ENCODE measurements at places on chromosomes 11 and 22.
A peak's percentile ranks its signal among the peaks of the same experiment; 100 is the strongest.

GRCh38 chr11:72305891-72306585 is 62.1 kb upstream of the PHOX2A start:
- peak; percentile 36 for DNase-seq

DNA sequence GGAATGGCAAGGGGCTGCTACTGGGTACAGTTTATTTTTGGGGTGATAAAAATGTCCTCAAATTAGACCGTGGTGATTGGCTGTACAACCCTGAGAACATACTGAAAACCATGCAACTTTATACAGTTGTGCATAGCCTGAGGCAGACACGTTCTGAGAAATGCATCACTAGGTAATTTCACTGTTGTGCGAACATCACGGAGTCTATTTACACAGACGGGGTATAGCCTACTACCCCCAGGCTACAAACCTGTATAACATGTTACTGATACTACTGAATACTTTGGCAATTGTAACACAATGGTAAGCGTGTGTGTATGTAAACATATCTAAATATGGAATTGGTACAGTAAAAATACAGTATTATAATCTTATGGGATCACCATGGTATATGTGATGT is 23.6 kb downstream of the NARS2 start:
- DNase-seq, result no peak

DNA sequence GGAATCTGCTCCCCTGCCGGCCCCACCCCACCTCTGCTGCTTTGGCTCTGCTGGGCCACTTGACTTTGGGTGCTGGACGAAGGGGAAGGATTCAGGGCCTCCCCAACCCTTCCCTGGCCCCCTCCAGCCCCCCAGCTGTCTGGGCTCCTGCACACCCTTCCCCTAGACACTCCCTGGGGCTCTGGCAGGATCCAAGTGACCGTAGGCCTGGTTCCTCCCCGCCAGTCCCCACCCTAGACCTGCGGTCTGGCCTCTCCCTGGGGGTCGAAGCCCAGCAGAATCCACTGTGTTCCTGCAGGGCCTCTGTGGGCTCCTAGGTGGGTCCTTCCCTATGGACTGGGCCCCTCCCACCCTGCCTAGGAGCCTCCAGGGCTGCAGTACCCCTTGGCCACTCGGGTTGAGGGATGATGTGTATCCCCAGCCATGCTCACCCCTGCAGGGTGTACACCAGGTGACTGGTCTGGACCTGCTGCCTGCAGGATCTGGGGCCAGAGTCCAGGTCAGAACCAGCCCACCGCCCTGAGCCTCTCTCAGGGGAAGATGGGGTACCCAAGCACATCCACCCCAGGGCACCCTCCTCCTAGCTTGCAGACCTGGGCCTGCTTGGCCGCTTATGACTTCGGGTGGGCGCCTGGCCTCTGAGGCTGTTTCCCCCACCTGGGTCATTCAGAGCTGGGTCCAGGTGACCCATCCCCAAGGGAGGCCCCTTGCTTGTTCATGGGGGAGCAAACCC is 5.6 kb downstream of the PIM3 start:
- no peak for DNase-seq

DNA sequence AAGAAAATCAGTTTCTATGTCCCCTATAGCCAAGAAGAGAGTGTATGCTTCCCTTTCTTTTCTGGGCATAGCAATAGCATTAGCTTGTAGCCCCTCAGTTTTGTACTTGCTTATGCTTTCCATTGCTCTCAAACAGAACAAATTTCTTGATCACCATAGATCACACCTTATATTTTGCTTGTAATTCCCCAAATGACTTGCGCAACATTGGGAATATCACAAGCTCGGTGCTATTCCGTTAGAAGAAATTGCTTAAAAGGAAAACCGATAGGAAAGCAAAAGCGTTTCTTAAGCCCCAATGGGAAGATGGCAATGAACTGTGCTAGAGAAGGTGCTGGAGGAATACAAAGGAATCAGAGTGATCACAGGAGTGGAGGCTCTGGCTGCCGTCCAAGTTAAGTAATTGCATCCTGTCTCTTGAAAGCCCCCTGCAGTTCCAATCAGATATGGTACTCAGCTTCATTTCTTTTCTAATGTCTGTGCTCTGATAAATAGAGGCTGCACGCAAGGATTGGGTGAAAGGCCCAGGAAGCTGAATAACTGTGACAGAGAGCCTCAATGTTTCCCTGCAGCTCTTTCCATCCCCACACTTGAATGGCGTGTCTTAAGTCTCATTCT is 182.1 kb upstream of the KIRREL3 start:
- no peak for DNase-seq

- DNase-seq, result peak; percentile 68
These were observed 57.9 kb upstream of the MMP13 start for GRCh38 chr11:103013421-103013820.

DNA sequence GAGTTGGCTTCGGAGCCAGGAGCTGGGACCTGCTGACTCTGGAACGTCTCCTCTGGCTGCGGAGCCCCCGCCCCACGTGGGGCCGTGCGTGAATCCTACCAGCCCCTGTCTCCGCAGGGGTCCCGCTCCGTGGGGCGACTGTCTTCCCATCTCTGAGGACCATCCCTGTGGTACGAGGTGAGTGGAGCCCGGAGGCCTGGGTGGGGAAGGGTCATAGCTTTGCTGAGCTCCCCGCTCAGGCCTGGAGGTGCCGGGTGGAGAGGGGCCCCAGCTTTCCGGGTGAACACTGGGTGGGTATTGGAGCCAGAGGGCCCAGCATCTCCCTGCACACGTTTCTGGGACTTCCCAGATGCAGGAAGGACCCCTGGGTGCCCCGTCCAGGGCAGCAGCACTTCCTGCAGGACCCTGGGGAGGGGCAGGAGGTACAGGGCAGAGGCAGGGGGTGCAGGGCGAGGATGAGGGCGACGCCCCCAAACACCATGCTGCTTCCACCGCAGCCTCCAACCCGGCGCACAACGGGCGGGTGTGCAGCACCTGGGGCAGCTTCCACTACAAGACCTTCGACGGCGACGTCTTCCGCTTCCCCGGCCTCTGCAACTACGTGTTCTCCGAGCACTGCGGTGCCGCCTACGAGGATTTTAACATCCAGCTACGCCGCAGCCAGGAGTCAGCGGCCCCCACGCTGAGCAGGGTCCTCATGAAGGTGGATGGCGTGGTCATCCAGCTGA is 3.8 kb downstream of the MUC5AC start:
- no peak for DNase-seq

- DNase-seq, result no peak
These were observed 22.0 kb upstream of the KLHL35 start for GRCh38 chr11:75454987-75455386.

- DNase-seq, result no peak
These were observed 18.4 kb downstream of the ASCL2 start for GRCh38 chr11:2252018-2252417.

GRCh38 chr11:74583024-74583624 is 9.3 kb upstream of the POLD3 start:
- DNase-seq, result no peak

- no peak for DNase-seq
These were observed 1.1 kb upstream of the GAB2 start for GRCh38 chr11:78418584-78419211.

DNA sequence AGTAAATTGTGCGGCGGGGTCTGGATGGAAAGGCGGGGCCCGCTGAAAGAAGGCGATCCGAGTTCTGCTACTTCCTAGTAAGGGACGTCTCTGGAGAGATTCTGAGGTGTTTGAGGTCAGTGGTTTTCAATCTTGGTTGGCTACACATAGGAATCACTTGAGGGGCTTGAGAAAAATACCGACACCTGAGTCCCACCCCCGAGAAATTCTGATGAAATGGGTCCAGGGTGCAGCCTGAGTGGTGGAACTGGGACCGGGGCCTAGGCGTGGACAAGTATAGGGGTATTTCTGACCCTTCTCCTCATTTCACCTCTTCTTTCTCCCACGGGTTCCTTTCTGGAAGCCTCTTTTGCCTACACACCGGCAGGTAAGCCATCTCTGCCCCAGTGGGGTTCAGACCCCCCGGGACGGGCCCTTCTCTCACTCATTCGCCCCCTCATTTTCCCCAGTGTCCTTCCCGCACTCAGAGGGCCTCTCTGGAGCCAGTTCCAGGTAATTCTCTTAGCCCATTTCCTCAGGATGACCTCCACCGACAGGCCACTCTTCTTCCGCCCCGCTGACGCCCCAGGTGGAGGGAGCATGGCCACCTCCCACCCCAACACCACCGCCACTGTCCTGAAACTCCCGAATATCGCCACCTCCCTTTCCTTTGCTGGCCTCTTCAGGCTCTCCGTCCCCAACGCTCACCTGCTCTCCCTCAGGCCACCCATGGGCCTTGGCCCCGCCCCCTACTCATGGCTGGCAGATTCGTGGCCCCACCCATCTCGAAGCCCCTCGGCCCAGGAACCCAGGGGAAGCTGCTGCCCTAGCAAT is 11.8 kb downstream of the ROBO3 start:
- DNase-seq, result no peak

GRCh38 chr22:21682385-21683175 is 16.8 kb downstream of the PPIL2 start:
- DNase-seq, result no peak

- peak; percentile 41 for DNase-seq
These were observed 13.4 kb downstream of the VWCE start for GRCh38 chr11:61281581-61282250.

DNA sequence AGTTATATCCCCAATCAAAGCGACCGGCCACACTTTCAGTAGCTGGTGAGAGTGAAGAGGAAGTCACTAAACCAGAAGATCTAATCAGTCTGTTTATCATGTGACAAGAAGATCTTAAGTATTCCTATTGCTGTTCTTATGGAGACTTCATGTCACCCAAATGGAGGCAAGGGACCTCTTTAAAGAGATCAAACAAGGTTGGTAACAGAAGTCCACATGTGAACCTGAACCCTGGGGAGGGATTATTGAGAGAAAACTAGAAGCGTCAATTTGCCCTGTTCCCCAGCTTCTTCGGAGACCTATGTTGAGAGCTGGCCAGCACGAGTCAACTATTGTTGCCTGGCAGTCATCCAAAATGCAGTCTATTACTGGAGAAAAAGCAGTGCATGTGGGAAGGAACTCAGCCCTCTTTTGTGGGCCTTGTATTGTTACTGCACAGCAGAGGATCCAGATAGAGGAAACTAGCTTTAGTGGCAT is 76.9 kb upstream of the CTSC start:
- peak; percentile 93 for DNase-seq

GRCh38 chr11:8604078-8604723 is 10.2 kb upstream of the STK33 start:
- DNase-seq, result peak; percentile 100

DNA sequence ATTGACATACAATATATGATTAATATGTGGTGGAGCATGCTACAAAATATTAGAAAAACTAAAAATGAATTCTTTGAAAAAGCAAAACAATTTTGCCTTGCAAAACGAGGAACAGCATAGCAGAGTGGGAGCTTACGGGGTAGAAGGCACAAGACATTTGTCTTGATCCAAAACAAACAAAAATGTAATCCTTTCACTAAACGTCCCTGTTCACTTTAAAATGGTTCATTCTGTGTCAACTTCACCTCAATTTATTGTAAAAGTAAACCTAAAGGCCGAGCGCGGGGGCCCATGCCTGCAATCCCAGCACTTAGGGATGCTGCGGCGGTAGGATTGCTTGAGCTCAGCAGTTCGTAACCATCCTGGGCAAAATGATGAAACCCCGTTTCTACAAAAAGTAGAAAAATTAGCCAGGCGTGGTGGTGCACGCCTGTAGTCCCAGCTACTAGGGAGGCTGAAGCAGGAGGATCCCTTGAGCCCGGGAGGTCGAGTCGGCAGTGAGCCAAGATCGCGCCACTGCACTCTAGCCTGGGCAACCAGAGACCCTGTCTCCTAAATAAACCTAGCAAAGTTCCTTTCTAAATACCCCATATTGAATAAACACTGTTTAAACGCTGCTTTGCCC is 2.0 kb downstream of the PRDM10 start:
- no peak for DNase-seq

DNA sequence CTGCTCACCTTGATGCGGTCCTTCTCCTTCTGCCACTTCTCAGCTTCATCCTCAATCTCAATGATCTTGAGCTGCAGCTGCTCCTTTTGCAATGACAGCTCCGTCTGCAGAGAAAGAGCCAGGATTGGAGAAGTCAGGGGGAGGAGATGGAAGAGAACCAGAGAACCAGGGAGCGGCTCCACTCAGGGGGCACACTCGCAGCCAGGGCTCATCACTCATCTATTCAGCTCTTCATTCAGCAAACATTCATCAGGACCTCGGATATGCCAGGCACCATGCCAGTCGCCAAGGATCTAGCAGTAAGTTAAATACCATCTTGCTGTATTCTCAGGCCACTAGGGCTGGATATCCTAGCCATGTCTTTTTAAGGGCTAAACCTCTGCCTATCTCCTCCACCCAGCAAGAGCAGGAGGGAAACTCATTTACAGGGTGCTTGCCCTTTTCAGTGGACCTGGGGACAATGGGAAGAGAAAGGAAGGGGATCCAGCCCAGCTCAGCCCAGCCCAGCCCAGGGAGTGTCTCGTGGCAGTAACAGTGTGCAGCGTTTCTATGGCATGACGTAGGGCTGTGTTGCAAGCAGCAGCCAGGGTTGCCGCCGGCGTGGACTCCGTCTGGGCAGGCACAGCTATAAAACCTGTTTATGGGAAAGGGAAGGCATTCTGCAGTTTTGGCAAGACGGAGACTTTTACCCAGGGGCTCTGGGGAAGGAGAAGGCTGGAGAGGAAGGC is 9.4 kb downstream of the TRIM29 start:
- peak; percentile 28 for DNase-seq

- no peak for DNase-seq
These were observed 230.8 kb downstream of the CTTN start for GRCh38 chr11:70628855-70629844.

DNA sequence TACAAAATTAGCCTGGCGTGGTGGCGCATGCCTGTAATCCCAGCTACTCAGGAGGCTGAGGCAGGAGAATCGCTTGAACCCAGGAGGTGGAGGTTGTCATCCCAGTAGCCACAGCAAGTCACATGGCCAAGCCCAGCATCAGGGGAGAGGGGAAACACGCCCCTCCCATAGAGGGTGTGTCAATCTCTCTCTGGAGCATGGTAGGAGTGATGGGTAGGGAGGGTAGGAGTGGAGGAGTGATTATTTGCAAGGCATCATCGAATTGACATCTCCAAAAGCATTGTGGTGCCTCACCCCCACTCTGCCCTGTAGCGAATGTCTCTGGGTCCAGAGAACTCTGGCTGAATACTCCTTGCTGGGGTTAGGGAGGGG is 6.1 kb upstream of the SSTR3 start:
- no peak for DNase-seq

DNA sequence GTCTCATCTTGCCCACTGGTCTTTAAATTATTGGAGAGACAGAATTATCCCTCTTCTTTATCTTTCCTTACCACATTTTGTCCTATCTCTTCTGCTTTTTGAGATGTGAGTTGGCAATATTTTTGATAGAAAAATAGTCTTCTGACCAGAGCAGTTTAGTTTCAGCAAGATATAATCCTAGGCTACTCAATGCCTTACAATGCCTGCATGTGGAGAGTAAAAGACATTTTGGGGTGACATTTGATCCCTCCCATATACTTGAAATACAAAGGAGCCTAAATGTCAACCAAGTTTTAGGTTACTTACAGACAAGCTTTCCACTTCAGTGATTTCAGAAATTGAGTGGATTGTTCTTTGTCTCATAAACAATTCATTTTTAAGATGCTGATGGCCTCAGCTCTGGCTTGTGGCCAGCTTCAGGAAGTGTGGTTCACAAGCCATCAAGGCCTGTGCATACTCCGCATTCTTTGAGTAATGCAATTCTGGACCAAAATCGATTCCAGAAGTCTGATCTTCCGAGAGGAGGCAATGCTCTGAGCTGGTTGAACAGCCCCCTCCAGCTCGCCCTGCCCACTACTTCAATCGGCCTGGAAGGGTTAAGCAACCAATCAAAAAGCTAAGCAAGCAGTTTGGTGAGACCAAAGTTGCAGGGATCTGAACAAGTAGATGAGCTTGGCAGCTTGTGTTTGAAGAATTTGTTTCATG is 274.4 kb downstream of the BLID start:
- peak; percentile 88 for DNase-seq
